ENCODE measurements at places on chromosomes 7 and 10.

- H3K27ac ChIP-seq, result no peak overlapping the region
- H3K36me3 ChIP-seq, result no peaks in the 10 kb centered on the region
- no peak overlapping the region for H3K4me3 ChIP-seq
- H3K27me3 ChIP-seq, result no peaks in the 10 kb centered on the region
- no peak for DNase-seq
Observed at GRCh38 chr7:156475179-156475578, 165.4 kb upstream of the RNF32 start.

DNA sequence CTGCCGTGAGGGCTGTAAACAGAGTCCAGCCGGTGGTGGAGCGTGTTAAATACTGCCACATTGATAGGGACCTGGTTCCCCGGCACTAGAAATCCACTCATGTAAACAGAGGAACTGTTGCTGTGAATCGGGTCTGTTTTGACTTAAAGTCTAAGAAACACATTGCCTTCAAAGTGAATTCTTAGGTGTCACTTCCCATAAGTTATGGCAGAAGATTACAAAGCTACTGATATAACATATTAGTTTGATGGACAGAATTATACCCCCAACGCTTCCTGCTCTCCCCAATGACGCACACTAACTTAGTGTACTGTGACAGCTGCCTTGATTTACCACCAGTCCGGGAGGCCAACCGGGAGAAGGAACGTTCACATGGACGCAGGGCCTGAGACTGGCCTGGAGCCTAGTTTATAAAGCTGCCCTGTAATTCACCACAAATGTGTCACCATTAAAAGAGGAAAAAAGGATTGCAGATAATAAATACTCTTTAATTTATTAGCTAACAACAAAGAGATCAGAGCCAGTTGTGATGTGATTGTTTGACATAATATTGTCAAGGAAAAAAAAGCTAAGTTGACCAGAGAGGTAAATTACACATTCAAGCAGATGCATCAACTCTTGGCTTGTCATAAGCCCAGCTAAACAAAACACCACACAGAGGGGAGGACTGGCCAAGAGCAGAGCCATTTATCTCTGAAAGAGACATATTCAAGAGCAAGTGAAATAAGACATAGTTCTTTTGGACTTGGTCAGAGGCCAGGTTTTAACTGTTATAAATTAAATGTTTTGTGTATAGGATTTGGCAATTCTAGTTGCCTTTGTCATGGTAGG, 820.6 kb downstream of the LRMDA start:
- H3K4me1 ChIP-seq, result no peaks in the 10 kb centered on the region

DNA sequence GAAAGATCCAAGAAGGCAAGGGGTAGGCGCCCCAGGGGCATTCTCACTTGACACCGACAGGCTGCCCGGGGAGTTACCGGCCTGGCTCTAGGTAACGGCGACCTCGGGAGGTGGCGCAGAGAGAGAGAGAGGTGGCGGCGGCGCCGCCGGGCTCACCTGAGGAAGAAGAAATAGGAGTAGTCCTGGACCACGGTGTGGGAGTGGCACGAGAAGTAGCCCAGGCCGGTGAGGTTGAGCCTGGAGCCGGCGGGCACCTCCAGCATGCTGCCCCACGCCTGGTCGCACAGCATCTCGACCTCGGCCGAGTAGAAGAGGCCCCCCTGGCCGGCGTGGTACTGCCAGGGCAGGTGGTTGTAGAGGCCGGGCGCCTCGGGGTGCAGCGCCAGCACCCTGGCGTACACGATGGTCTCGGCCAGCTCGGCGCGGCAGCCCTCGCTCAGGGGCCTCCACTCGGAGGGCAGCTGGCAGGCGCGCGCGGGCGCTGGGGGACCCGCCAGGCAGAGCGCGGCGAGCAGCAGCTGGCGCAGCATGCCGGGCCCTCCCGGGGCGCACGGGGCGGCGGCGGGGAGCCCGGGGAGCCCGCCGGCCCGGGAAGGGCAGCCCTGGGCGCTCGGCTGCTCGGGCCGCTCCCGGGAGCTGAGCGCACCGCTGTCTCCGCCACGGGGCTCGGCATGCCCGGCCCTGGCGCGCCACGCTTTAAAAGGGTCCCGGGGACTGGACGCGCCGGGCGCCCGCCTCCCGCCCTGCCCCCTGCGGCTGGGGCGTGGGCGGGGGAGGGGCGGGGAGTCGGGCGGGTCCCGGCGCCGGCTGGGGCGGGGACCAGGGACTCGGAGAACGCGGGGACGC, at the start of gene CCDC3:
TSS of gene CCDC3 (minus strand) at position 673 of the 846 bp plus-strand sequence. CDS start at position 530, 143 bp downstream.
- H3K27ac ChIP-seq, result no peak within 1 kb of the TSS
- H3K27me3 ChIP-seq, result peaks cover 23% of the 10 kb centered on the region
- peak; percentile 41 for DNase-seq
- H3K36me3 ChIP-seq, result no peaks in the 10 kb centered on the region
- peak within 1 kb of the TSS; percentile 34 for H3K4me3 ChIP-seq
- H3K4me1 ChIP-seq, result no peaks in the 10 kb centered on the region

DNA sequence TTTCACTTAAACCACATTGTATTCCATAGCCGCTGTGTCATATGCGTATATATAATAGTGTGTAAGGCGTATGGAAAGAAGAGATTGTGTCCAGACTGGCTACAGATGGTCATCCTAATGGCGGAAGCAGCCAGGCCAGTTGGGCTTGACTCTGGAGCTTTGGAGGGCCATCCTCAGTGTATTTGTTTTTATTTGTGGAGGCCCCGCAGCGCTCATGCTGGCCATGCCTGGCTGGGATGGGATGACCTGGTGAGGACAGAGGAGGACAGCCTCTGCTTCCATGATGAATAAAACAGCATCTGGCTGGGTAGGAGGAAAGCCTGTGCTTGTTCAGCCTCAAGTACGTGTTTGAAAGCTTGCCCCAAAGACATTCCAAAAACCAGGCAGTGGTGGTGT, 220.3 kb downstream of the EBF3 start:
- no peaks in the 10 kb centered on the region for H3K27me3 ChIP-seq
- H3K4me3 ChIP-seq, result no peak overlapping the region
- H3K4me1 ChIP-seq, result no peaks in the 10 kb centered on the region
- DNase-seq, result no peak
- H3K27ac ChIP-seq, result no peak overlapping the region

- H3K4me1 ChIP-seq, result peaks cover 26% of the 10 kb centered on the region
- H3K27me3 ChIP-seq, result no peaks in the 10 kb centered on the region
- H3K36me3 ChIP-seq, result no peaks in the 10 kb centered on the region
- H3K27ac ChIP-seq, result no peak overlapping the region
- H3K4me3 ChIP-seq, result no peak overlapping the region
- DNase-seq, result no peak
Observed at GRCh38 chr10:116719804-116720203, 22.6 kb downstream of the HSPA12A start.

GRCh38 chr7:18320971-18321567, 174.5 kb upstream of the HDAC9 start:
- H3K4me1 ChIP-seq, result no peaks in the 10 kb centered on the region
- no peak overlapping the region for H3K4me3 ChIP-seq
- no peaks in the 10 kb centered on the region for H3K36me3 ChIP-seq

- H3K36me3 ChIP-seq, result peaks cover 22% of the 10 kb centered on the region
- H3K4me1 ChIP-seq, result peaks cover 18% of the 10 kb centered on the region
- no peak for DNase-seq
- H3K27me3 ChIP-seq, result no peaks in the 10 kb centered on the region
- no peak overlapping the region for H3K4me3 ChIP-seq
- H3K27ac ChIP-seq, result peak overlapping the region; percentile 57
Observed at GRCh38 chr10:867807-868206, 63.7 kb downstream of the LARP4B start.

GRCh38 chr10:24643679-24644209, 79.9 kb downstream of the ARHGAP21 start:
- H3K27ac ChIP-seq, result no peak overlapping the region
- H3K27me3 ChIP-seq, result no peaks in the 10 kb centered on the region
- H3K4me1 ChIP-seq, result no peaks in the 10 kb centered on the region
- DNase-seq, result no peak
- no peak overlapping the region for H3K4me3 ChIP-seq
- H3K36me3 ChIP-seq, result no peaks in the 10 kb centered on the region

DNA sequence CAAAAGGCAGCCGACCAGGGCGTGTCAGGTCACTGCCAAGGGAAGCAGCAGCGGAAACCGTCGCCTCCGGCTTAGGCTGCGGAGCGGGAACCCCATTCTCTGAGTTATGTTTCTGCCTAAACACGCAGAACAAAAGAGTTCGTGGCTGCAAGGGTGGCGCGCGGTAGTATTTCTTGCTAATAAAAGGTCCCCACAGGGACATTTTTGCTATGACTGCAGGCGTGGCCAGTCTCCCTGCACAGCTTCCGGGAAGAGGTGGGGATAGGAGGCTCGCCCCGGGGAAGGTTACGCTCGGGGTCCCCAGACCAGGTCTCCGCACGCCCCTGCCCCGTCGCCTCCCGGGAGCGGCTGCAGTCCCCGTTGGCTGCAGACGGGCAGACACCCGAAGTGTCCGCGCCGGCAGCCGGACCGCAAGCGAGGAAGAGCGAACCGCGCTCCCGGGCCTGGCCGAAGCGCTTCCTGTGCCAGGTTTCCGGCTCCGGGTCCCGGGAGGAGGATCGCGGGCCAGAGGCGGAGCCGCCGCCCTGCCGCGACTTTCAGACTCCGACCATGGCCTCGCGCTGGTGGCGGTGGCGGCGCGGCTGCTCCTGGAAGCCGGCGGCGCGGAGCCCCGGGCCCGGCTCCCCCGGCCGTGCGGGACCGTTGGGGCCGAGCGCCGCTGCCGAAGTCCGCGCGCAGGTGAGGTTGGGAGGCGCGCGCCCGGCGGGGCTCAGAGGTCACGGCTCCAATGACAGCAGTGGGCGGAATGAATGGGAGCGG, at the start of gene PDSS1:
TSS of gene PDSS1 (plus strand) at position 539 of the 759 bp plus-strand sequence. CDS start at position 550, 11 bp downstream.
- H3K4me3 ChIP-seq, result peak within 1 kb of the TSS; percentile 99
- H3K4me1 ChIP-seq, result peaks cover 15% of the 10 kb centered on the region
- DNase-seq, result peak; percentile 77
- H3K27ac ChIP-seq, result peak within 1 kb of the TSS; percentile 91
- no peaks in the 10 kb centered on the region for H3K27me3 ChIP-seq
- no peaks in the 10 kb centered on the region for H3K36me3 ChIP-seq

GRCh38 chr10:11663763-11664555, 52.5 kb upstream of the USP6NL start:
- H3K27me3 ChIP-seq, result no peaks in the 10 kb centered on the region
- H3K4me1 ChIP-seq, result no peaks in the 10 kb centered on the region
- H3K27ac ChIP-seq, result no peak overlapping the region
- DNase-seq, result no peak
- no peaks in the 10 kb centered on the region for H3K36me3 ChIP-seq

GRCh38 chr10:22624287-22624738, 90.1 kb downstream of the PIP4K2A start:
- no peaks in the 10 kb centered on the region for H3K27me3 ChIP-seq
- no peaks in the 10 kb centered on the region for H3K36me3 ChIP-seq
- H3K4me3 ChIP-seq, result no peak overlapping the region

DNA sequence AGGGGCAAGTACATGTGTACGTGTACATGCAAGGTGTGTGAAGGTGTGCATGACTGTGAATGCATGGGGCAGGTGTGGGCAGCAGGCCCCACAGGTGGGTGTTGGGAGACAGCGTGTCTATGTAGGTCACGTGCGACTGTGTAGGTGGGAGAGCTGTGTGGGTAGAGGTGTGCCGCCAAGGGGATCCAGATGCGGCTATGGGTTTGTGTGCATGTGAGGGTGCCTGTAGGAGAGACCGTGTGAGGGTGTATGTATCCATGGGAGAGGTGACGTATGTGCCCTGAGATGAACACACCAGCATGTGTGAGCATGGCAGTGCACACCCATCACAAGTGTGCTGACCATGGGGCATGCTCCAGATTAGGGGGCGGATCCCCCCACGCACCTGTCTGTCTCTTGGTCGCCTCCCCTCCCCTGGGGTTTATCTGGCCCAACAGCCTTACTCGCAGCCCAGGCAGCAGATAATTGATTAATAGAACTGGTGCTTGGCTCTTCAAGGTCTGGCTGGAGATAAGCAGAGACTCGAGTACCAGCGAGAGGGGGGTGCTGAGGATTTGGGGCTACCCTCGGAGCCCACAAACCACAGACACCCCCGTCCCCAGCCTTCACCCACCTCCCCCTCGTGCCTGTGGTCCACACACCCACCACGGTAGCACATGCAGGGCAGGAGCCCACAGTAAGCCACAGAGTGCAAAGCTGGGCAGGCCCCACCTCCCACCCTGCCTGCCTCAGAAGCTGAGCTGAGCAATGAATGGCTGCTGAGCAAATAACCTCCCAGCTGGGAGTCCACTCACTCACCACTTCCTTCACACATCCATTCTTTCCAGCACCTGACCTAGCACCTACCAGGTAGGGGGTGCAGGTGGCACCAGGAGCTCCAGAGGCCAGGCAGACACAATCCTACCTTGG, 41.4 kb upstream of the ZMIZ1 start:
- no peak overlapping the region for H3K4me3 ChIP-seq
- peaks cover 4% of the 10 kb centered on the region for H3K4me1 ChIP-seq
- H3K27me3 ChIP-seq, result no peaks in the 10 kb centered on the region
- DNase-seq, result peak; percentile 48
- H3K27ac ChIP-seq, result no peak overlapping the region

DNA sequence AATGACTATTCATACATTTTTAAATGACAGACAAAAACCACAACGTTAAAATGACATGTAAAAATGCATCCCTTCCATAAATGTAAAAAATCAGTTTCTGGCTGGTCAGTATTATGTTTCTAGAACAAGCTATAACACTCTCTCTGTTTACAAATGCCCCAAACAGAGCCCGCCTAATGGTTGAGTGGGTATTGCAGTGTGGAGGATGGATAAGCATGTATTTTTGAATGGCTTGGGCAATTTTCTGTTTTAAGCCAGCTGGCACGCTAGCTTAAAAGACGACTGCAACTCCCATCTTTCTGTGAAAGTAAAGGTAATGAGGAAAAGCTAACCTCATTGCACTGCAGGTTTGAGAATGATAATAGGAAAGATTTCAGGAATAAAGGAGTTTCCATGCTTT, 430.7 kb downstream of the PARD3 start:
- H3K4me1 ChIP-seq, result no peaks in the 10 kb centered on the region
- no peak for DNase-seq
- no peaks in the 10 kb centered on the region for H3K27me3 ChIP-seq
- no peak overlapping the region for H3K4me3 ChIP-seq
- no peaks in the 10 kb centered on the region for H3K36me3 ChIP-seq
- H3K27ac ChIP-seq, result no peak overlapping the region

- no peak overlapping the region for H3K27ac ChIP-seq
- peaks cover 14% of the 10 kb centered on the region for H3K27me3 ChIP-seq
- H3K36me3 ChIP-seq, result no peaks in the 10 kb centered on the region
- DNase-seq, result no peak
- H3K4me1 ChIP-seq, result no peaks in the 10 kb centered on the region
- no peak overlapping the region for H3K4me3 ChIP-seq
Observed at GRCh38 chr7:68971634-68972340, 626.5 kb upstream of the AUTS2 start.

GRCh38 chr10:79244841-79245504, 102.3 kb upstream of the PPIF start:
- H3K27me3 ChIP-seq, result no peaks in the 10 kb centered on the region
- no peak overlapping the region for H3K4me3 ChIP-seq
- H3K27ac ChIP-seq, result peak overlapping the region; percentile 88
- H3K4me1 ChIP-seq, result peaks cover 88% of the 10 kb centered on the region
- no peaks in the 10 kb centered on the region for H3K36me3 ChIP-seq

Measured in heart left ventricle (tissue), 16 donors.